ENCODE measurements at places on chromosomes 4 and X.

DNA sequence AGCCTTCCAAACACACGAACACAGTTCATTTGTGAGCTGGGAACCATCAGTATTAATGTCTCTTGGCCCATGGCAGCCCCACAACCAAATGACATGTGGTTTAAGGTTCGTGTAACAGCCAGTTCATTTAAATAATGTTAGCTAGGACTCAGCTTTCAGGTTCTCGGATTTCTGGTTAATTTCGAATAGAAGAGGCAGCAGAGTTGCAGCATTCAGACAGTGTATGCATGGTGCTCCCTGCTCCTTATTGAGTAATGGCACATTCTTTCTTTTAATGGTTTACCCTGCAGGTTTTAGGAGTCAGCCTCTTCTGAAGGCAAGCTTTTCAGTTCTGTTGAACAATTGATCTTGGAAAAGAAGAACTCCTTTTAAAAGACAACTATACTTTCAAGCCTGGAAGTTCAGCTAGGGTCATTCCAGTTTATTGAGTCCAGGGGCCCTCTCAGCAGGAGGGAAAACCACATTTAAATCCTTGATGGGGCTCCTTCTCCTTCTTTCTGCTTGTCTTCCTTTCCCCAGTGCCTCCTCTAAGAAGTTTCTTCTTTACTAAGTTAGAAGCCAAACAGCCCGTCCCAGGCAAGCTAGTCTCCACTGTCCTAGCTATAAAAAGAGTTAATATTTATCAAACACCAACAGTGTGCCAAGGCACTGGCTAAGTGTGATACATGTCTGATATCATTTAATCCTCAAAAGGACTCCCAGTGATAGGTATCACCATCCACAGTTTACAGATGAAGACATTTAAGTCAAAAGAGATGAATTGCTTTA is 5.0 kb upstream of the RNF175 start:
- no peak for DNase-seq

GRCh38 chr4:33160126-33160525 is 2440.0 kb downstream of the PCDH7 start:
- no peak for DNase-seq

DNA sequence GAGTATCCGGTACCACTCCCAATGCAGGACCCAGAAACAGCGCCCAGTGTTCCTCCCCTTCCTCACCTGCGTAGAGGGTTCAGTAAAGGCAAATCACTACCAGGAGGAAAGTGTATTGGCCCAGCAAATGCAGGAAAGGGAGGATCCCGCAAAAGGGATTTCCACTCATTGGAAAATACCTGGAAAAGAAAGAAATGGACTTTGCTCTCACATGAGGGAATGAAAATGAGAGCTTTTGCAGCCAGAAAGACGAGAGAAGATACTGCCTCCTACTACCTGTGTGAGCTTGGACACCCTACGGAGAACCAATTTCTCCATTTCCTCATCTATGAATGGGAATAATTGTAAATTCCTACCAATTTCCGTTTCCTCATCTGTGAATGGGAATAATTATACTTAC is 184.1 kb upstream of the PPARGC1A start:
- DNase-seq = no peak

GRCh38 chr4:8509311-8509950 is 68.9 kb downstream of the TRMT44 start:
- DNase-seq = no peak

DNA sequence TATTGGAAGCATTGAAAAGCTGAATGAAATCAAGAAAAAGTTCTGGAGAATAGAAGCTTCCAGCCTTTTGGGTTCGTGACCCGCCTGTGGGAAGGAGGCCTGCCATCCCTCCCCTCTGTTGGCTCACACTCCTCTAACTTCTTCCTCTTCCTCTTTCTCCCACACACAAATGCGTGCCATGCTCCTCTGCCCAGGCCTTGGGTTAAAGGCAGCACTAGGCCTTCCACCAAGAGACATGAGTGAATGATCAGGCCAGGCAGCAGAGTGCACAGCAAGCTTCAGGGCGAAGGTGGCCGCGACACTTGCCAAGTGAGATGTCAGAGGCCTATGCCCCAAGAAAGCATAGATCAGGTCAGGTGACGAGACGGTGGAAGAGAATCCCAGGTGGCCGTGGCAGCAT is 38.4 kb downstream of the FAM193A start:
- no peak for DNase-seq

DNA sequence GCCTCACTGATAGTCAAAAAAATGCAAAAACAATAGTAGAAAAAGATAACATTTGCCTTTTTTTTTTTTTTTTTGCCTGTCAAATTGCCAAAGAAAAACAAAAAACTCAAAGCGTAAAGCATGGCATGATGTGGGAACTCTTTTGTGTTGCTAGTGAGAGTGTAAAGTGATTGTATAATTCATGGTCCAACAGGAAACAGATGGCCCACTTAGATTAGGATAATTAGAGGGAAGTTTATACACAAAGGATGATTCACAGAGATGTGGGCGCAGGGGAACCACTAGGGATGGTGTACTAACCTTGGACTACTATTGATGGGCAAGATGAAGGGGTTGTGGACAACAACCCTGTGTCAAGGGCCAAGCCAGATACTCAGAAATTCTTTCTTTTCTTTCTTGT is 16.4 kb downstream of the MCUB start:
- DNase-seq = no peak

- no peak for DNase-seq
These were observed 11.6 kb upstream of the CTBP1 start for GRCh38 chr4:1260418-1261106.

GRCh38 chrX:10722851-10723250 is 102.5 kb upstream of the MID1 start:
- no peak for DNase-seq

- DNase-seq = no peak
These were observed 2088.7 kb upstream of the AGA start for GRCh38 chr4:179530958-179531357.

GRCh38 chr4:52914051-52914605 is 52.0 kb downstream of the RASL11B start:
- DNase-seq = no peak

GRCh38 chr4:67873116-67873515 is 10.7 kb downstream of the TMPRSS11D start:
- DNase-seq = no peak

DNA sequence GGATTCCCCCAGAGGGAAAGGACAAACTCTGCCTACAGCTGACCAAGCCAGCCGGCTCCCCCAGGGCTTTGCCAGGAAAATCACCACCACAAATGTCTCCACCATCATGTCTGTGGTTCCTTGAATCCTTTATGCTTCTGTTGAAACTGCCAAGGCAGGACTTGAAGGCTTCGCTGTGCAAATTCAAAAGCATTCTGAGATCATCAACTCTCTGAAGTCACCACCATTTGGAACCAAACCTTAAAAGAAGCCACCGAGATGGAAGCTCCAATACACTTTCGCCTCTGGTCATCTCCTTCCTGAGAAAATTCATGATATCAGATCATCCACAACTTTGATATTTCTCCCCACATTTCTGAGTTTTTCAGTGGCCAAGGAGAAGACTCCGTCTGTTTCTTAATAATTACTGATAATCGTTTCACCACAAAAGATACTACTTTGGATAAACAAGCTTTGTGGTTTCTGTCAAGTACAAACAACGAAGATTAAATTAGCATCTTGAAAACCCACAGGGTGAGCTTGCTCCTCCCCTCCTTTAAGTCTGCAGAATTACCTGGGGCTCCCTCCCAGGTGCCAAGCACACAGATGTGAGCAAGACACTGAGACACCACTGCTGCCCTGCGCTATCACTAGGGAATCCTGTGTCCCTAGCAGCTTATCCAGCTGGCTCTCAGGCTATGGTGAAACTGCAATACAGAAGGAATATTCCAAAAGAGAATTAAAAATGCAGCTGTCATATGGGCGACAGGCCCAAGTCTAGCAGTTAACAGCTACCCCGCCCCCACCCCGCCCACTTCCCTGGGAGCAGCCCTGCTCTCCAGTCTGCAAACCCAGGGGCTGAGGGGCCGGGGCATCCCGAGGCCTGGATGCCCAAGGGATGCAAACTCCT is 125.0 kb upstream of the TBL1X start:
- DNase-seq = no peak

- DNase-seq = no peak
These were observed 152.2 kb downstream of the MGST2 start for GRCh38 chr4:139817657-139818452.

- DNase-seq = no peak
These were observed 1095.0 kb downstream of the FAT4 start for GRCh38 chr4:126409746-126410145.

- DNase-seq = no peak
These were observed 22.4 kb downstream of the SAT1 start for GRCh38 chrX:23805389-23805788.

DNA sequence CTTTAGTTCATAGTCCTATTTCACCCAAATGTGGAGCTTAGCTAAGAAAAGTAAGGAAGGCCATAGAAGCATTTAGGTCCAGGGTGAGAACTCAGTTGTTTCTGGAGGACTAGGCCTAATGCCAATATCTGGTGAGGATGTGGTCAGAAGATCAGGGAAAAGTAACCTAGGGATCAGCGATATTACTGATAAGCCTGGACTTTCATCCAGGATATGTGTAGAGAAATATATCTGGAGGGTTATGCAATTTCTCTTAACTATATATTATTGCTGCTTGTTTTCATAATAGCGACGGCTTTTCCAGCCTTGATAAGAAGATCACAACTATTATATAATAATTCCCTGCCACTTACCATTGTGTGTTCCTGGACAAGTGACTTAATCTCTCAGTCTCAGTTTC is 81.1 kb downstream of the FRAS1 start:
- DNase-seq = no peak

GRCh38 chr4:124964251-124964650 is 251.7 kb upstream of the ANKRD50 start:
- no peak for DNase-seq

DNA sequence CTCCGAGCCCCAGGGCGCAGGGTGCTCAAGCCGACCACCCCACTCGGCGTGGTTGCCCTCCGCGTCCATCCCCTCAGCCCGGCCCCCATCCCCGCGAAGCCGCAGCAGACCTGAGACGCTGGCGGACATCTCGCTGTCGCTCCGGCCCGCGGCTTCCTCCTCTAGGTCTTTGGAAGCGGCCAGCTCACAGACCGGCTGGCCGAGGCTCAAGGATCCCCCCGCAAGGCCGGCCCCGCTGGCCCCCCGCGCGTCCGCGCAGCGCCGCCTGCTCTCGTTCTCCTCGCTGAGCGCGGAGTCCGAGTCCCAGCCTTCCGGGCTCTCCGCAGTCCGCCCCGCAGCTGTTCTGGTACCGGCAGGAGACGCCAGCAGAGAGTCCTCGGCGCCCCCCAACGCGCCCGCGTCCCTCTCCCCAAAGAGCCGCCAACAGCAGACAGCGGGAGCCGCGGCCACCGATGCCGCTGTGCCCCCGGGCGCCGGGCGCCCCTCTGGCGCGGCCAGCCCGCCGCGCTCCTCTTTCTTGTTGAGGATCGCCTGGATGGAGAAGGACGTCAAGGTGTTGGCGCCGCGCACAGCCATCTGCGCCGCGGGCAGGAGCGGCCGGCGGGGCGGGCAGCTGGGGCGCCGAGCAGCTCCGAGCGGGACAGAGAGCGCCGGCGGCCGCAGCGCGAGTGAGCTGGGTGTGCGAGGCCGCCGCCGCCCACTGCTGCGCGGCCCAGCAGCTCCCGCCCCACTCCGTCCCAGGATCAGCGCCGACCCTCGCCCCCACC is at the start of gene NKX3-2:
Gene NKX3-2, minus strand, starts transcription at position 670 of the 767 bp plus-strand sequence. Its CDS starts 94 bp downstream, at position 576.
- no peak for DNase-seq

DNA sequence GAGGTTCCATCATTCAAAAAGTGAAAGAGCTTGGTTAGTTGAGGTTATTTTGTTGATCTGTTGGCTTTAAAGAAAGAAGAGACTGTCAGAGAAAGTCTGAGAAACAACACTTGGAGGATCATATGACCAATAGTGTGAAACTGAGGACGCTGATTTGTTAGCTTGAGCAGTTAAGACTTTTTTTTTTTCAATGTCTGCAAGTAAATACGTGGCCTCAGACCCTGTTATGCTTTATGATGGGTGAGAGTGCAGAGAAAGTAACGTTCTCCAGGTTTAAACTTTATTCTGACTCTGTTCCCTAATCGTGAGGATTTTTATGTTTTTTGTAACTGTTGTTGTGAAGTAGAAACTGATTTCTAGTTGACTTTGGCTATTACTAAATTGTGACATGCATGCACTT is 45.9 kb downstream of the GAB1 start:
- DNase-seq = no peak

- DNase-seq = no peak
These were observed 13.2 kb downstream of the HS3ST1 start for GRCh38 chr4:11415409-11416070.

GRCh38 chrX:130604882-130605281 is 203.1 kb downstream of the RBMX2 start:
- DNase-seq = no peak
